ENCODE measurements at places on chromosomes 1 and 21.

DNA sequence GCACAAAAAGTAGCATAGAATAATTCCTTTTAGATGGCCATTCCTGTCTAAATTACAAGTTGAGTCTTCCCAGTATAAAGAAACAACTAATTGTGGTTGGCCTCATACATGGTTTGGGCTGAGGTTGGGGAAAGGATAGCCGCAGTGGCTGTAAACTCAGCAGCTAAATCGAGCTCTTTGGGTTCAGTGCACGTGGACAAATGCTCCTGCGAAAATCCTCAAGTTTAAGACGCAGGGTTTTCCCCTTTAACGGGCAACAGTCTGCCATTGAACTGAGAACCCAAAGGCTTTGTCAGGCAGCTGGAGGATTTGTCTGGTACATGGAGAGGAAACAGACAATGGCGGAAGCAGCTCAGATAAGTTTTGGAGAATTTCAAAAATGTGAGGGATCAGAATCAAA is 331.9 kb downstream of the TGFB2 start:
- no peak overlapping the region for H3K27ac ChIP-seq
- no peak for DNase-seq
- no peak overlapping the region for H3K4me3 ChIP-seq
- H3K36me3 ChIP-seq, result no peaks in the 10 kb centered on the region
- H3K4me1 ChIP-seq, result no peaks in the 10 kb centered on the region
- H3K27me3 ChIP-seq, result no peaks in the 10 kb centered on the region

DNA sequence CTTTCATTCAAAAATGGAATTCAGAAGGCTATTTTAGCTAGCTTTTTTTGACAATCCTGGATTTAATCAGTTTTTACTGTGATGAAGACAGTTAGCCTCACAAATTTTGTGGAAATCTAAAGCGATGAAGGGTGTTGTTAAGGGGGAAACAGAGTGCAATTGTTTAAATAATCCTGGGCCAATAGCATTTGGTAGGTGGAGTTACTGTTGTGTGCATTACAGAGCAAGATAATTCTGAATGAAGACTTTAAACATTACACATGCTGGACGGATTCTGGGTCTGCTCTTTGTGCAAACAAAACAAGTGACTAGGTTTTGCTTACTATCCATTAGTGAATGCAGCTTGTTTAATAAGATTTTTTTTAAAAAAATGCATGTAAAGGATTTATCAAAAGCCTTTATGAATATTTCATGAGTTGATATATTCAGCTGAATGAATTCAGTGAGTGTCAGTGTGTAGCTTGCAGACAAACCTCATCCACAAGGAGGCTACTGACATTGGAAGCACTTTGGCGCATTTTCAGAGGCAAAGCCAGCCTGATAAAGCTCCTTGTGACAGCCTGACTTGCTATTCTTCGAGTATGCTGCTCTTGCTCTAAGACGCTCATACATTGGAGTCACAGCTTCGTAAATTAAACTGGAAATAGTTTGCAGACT is 199.6 kb downstream of the PDE4B start:
- H3K36me3 ChIP-seq, result no peaks in the 10 kb centered on the region
- H3K27ac ChIP-seq, result no peak overlapping the region
- DNase-seq, result no peak
- no peak overlapping the region for H3K4me3 ChIP-seq

GRCh38 chr1:207659545-207660153 is 14.7 kb downstream of the CR1L start:
- H3K27ac ChIP-seq, result no peak overlapping the region
- H3K4me3 ChIP-seq, result no peak overlapping the region

DNA sequence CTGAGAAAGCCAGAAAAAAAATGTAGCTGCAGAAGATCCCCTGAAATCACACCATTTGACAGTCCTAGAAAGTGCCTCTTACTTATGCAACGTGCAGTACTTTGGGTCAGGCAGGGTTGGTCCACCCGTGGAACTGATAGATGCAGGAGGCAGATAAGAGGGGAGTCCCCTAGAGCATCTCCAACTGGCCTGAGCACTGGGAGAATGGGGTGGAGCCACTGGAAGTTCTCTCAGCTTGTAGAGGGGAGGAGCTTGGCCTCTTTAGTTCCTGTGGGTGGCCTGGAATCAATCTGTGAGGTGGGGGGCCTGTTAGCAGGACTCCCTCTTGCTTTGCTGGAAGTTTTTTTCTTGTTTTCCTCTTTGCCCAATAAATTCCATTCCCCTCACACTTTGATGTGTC is 335.7 kb upstream of the NCAM2 start:
- H3K4me3 ChIP-seq, result no peak overlapping the region
- H3K36me3 ChIP-seq, result no peaks in the 10 kb centered on the region
- no peaks in the 10 kb centered on the region for H3K27me3 ChIP-seq
- no peaks in the 10 kb centered on the region for H3K4me1 ChIP-seq
- H3K27ac ChIP-seq, result no peak overlapping the region
- no peak for DNase-seq

DNA sequence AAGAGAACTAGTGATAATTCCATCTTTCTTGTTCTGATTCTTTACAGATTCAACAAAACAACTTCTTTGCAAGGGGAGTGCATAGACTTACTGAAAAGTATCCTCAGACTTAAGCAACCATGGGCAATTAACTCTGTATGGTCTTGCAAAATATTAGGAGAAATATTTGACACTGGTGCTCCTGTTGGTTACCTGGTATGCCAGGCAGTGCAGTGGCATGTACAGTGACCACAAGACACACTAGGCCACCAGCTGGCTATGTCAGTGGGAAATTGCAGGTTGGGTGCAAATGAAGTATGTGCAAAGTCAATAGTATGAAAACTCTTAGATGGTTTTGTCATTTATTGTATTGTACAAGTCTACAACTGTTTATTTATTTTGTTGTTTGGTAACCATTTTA is 34.5 kb downstream of the EPS15 start:
- peaks cover 10% of the 10 kb centered on the region for H3K4me1 ChIP-seq
- H3K27me3 ChIP-seq, result no peaks in the 10 kb centered on the region
- no peak for DNase-seq
- H3K27ac ChIP-seq, result no peak overlapping the region

DNA sequence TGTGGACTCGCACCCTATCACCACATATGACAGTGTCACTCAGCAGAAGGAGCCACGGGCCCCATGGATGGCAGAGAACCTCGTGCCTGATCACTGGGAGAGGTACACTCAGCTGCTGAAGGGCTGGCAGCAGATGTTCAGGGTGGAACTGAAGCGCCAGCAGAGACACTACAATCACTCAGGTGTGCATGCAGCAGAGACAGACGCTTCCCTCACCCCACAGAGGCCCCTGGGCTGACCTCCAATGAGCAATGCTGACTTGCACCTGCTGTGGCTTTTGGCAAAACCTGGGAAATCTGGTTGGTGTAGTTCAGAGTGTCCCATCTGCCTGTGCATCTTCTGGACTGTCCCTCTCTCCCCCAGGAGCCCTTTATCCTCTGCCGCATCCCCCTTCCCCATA is 51.9 kb downstream of the KIAA1614 start:
- H3K36me3 ChIP-seq, result peaks cover 35% of the 10 kb centered on the region
- no peaks in the 10 kb centered on the region for H3K27me3 ChIP-seq
- H3K27ac ChIP-seq, result no peak overlapping the region
- DNase-seq, result no peak
- H3K4me1 ChIP-seq, result peaks cover 10% of the 10 kb centered on the region
- no peak overlapping the region for H3K4me3 ChIP-seq

DNA sequence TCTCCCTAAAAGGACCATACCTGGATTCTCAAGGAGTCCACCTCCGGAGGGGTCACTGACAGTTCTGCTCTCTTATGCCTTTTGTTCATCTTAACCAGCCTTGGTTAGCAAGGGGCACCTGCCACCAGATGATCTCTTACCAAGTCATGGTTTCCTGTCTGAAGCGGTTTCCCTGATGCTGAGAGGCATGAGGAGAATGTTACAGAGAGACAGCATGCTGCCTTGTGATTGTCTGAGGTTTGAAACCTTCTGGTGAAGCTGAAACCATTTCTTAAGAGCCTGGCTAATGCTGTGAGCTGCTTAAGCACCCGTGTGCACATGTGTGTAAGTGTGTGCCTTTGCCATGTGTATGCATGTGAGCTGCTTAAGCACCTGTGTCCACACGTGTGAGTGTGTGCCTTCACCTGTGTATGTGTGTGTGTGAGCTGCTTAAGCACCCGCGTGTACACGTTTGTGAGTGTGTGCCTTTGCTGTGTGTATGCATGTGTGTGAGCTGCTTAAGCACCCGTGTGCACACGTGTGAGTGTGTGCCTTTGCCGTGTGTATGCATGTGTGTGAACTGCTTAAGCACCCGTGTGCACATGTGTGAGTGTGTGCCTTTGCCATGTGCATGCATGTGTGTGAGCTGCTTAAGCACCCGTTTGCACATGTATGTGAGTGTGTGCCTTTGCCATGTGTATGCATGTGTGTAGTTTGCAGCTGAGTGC is 136.4 kb upstream of the COL6A1 start:
- H3K36me3 ChIP-seq, result no peaks in the 10 kb centered on the region
- no peak overlapping the region for H3K4me3 ChIP-seq
- no peak overlapping the region for H3K27ac ChIP-seq
- no peak for DNase-seq
- H3K27me3 ChIP-seq, result no peaks in the 10 kb centered on the region
